ENCODE measurements at places on chromosomes 13 and 19.

DNA sequence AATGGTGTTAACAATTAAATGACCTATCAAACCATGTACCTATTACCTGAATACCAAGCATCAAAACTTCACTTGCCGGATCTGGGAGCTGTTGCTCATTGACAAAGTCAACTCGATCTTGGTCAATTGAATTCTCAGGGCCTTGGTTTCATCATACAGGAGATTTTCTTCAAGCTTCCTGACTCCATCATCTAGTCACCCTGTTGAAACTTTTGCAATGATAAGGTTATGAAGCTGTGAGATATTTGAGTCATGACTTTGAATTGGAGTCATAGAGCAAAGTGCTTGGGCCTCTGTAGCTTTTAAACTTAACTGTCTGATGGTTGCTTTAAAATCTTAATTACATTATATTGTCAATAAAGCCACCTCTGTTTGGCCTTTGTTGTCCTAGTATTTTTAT, 260.9 kb downstream of the COG6 start:
- DNase-seq = peak; percentile 1

DNA sequence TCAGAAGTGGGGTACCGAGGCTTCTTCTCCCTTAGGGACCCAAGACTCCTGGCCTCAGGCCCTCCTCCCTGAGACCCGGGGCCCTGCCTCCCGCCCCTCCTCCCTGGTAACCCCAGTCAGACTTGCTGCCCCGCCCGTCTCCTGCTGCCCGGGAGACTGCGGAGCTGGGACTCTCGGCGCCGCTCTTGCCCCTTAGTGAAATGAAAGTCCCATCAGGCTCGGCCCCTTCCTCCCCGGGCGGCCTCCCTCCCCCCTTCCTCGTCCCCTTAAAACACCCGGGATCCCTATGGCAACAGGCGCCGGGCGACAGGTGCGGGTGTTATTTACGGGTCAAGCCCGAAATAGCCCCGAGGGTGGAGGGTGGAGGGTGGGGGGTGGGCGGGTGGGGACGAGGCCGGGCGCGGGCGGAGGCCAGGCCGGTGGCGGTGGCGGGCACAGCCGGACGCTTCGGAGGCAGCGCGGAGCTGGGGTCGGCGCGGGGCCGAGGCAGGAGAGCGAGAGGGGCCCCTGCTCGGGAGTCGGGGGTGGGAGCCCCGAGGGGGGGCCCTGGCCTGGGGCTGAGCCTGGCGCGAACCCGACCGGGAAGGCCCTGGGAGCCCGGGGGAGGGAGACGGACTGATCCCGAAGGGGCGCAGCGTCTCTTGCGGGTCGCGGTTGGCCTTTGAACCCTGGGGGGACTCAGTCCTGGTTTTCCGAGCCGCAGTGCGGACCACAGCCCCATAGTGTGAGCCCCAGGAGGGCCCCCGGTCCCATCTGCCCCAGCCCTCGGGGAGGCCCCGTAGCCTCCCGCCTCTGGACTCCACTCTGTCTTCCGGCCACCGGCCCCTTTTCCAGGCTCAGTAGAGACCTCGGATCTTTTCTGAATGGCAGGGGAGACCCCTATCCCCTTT, at the start of gene CACNG6:
Gene CACNG6 (plus strand): TSS at position 414 of the 890 bp plus-strand sequence. CDS start 1,241 bp downstream, outside the sequence.
- DNase-seq = peak; percentile 46

- DNase-seq = no peak
Measured at GRCh38 chr19:30385666-30386065, 13.5 kb downstream of the ZNF536 start.

DNA sequence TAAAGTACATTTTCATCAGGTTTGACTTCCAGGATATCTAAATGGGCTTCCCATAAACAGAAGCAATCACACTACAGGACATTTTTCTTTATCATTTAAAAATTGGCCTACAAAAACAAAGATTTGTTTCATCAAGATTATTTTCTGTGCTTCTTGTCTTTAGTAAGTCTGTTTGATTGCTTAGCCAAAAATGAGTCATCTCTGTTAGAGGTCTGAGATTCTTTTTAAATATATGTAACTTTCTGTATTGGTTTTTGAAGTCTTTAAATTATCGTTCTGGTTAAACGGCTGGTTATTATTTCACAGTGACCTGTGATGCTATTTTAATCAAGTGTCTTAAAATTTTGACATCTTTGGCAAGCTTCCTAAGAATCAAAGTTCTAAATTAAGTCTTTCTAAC, 62.7 kb downstream of the SLITRK1 start:
- DNase-seq = no peak

- peak; percentile 33 for DNase-seq
Measured at GRCh38 chr19:10353793-10354391, 14.5 kb upstream of the ICAM3 start.

- DNase-seq = no peak
Measured at GRCh38 chr19:14682084-14682483, 7.4 kb upstream of the ADGRE3 start.

DNA sequence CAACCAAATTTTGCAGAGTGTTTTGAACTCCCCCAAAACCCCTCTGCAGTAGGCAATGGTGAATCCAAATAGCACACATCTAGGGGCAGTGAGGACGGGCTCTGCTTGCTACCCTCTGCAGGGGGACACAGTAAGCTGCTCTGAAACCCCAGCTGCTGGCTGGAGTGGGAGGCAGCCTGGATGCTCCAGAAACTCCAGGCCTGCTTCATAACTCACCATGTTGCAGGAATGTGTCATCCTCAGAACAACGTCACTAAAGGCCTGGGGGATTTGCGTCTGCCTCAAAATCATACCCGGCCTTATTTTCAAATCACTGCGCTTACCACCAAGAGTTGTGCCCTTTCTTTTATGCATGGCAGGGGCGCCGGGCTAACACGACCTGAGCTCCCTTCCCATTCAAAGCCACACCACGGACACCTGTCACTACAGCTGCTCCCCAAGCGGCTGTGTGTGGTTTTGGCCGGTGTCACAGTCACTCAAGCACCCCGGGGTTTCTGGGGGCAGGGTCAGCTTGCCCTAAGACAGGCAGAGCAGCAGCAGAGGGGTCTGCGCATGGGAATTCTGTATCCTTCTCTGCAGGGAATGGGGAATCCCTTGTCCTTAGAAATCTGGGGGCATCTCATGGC, 93.9 kb downstream of the TSHZ3 start:
- DNase-seq = no peak

- no peak for DNase-seq
Measured at GRCh38 chr13:40732658-40733057, 38.3 kb downstream of the MRPS31 start.

DNA sequence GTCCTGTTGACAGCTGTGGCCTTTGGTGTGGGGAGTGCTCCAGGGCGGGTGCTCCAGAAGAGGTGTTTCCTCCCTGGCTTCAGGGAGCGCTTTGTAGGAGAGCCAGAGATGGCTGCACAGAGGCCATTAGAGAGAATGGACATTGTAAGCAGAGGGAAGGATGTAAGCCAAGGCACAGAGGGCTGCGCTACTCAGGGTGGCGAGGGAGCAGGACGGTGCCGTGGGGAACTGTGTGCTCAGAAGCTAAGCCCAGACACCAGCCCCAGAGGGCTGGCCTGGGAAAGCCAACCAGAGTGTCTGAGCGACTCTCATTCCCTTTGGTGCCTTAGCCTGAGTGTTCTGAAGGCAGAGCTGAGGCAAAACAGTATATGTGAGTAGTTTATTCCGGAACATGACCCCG, 92.2 kb downstream of the TSHZ3 start:
- no peak for DNase-seq

DNA sequence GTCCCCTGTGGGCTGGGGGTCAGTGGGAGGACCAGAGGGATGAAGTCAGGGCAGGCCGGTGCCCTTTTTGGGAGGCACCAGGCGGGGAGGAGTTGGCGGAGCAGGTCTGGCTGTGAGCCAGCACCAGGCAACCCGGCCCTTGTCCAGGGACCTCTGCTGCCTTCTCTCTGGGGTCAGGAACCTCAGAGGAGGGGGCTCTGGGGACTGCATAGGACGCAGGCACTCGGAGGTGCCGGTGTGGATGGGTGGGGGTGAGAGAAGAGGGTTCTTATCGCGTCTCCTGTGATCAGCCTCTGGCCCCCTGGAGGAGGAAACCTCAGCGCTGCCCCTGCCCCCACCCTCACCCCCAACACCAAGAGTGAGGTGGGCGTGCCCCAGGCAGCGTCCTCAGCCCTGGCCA, 16.5 kb downstream of the DPF1 start:
- DNase-seq = no peak

GRCh38 chr13:99303863-99304521, 3.2 kb downstream of the GPR183 start:
- peak; percentile 73 for DNase-seq

Data from suppressor macrophage treated with lipopolysaccharide for 1 hour (primary cell).